Body of pancreas (tissue), 4 donors: ENCODE measurements at places on chromosomes 5 and 9.
A peak's percentile ranks its signal among the peaks of the same experiment; 100 is the strongest.

DNA sequence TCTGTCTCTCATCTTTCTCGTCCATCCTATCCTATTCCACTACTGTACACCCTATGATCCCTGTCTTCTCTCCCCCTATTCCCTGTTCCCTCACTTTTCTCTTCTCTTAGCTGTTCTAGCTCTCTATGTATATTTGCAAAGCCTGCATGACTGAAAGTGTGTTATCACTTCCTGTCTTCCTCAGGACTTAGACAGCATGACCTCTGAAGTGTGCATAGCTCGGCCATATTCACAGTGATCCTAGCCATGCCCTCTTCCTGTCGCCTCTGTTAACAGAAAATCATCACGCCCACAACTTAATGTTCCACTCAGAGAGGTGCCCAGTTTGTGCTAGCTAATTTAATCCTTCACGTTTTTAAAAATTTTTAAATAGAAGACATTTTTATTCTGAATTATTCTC, 35.8 kb upstream of the CDH6 start:
- no peak overlapping the region for H3K4me3 ChIP-seq
- no peak for DNase-seq
- H3K4me1 ChIP-seq, result no peaks in the 10 kb centered on the region

- peaks cover 65% of the 10 kb centered on the region for H3K4me1 ChIP-seq
- H3K27me3 ChIP-seq, result no peaks in the 10 kb centered on the region
- H3K27ac ChIP-seq, result peak overlapping the region; percentile 16
Observed at GRCh38 chr9:113568571-113569321, 105.2 kb downstream of the RGS3 start.

DNA sequence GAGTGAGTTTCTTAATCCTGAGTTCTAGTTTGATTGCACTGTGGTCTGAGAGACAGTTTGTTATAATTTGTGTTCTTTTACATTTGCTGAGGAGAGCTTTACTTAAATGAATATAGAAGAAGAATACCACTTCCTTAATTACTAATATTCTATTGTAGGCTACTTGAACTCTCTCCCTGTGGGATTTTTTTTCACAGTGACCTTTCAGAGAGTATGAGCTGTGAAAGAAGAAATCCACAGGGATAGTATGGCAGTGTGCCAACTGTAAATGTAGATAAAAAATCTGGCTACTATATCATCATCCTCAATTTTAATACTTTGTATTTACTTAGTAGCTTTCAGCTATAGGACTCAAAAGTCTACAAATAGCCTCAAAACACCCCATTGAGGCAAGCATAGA, 67.3 kb downstream of the COMMD10 start:
- H3K36me3 ChIP-seq, result no peaks in the 10 kb centered on the region
- no peaks in the 10 kb centered on the region for H3K27me3 ChIP-seq
- no peak overlapping the region for H3K27ac ChIP-seq

GRCh38 chr5:73441378-73441777, 7.2 kb downstream of the FOXD1 start:
- peaks cover 17% of the 10 kb centered on the region for H3K4me1 ChIP-seq
- H3K27ac ChIP-seq, result no peak overlapping the region
- no peaks in the 10 kb centered on the region for H3K36me3 ChIP-seq
- H3K4me3 ChIP-seq, result no peak overlapping the region

- no peaks in the 10 kb centered on the region for H3K27me3 ChIP-seq
- no peaks in the 10 kb centered on the region for H3K36me3 ChIP-seq
- no peaks in the 10 kb centered on the region for H3K4me1 ChIP-seq
- no peak overlapping the region for H3K27ac ChIP-seq
Observed at GRCh38 chr5:140725799-140726471, 25.7 kb downstream of the ZMAT2 start.

DNA sequence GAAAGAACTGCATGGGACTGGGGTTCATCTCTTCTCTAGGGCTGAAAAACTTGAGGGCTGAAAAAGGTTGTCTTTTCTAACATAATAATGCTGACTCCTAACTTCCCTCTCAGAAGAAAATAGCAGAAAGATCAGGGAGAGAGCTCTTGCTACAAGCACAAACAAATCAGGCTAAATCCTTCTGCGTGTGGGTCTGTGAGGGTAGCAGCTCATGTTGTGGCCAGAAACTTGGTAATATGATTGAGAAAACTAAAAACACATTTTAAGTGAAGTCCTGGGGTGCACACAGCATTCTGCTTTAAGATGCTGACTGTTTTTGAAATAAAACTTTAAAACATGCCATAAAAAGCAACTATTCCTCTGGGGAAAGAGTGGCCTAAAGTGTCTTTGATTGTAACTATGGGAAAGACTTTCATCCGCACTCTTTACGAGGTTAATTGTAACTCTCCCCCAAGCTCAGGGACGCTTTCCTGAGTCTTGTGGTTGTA, 56.7 kb downstream of the SAXO1 start:
- H3K27ac ChIP-seq, result no peak overlapping the region
- no peak for DNase-seq
- peaks cover 5% of the 10 kb centered on the region for H3K4me1 ChIP-seq
- no peaks in the 10 kb centered on the region for H3K36me3 ChIP-seq

DNA sequence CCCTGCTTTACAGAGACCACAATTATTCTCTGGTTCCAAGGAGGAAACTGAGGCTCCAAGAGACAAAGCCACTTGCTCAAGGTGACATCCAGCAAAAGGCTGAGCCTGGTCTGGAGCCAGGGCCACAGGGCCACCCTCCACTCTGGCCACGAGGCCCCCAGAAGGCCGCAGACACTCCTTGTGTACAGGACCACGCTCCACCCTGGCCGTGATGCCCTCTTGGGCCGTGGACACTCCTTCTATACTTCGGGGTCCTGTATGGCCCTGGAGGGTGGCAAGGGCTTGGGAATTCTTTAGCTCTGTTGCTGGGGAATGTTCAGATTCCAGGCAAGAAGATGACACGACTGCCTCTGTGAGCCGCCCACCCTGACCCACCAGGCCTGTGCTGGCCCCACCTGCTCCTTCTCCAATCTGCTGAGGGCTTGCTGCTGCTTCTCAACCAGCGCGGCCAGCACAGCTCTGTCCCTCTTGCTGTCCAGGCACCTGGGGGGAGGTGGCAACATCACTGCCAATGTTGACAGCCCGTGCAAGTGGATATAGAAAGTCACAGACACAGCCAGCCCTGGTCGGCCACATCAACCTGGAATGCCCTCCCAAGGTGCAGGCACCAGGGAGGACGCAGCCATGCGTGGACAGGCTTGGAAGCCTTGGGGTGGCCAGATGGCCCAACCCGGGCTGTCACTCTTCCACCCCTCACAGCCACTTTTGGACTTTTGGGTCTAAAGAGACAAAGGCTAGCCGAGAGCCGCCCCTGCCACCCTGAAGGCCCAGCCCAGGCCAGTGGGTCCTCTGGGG, 20.1 kb upstream of the QSOX2 start:
- H3K27ac ChIP-seq, result no peak overlapping the region
- no peaks in the 10 kb centered on the region for H3K27me3 ChIP-seq
- peaks cover 13% of the 10 kb centered on the region for H3K4me1 ChIP-seq
- DNase-seq, result no peak

GRCh38 chr5:65198456-65199120, 283.1 kb downstream of the ADAMTS6 start:
- no peaks in the 10 kb centered on the region for H3K36me3 ChIP-seq
- DNase-seq, result no peak
- H3K27me3 ChIP-seq, result no peaks in the 10 kb centered on the region
- H3K4me3 ChIP-seq, result no peak overlapping the region

DNA sequence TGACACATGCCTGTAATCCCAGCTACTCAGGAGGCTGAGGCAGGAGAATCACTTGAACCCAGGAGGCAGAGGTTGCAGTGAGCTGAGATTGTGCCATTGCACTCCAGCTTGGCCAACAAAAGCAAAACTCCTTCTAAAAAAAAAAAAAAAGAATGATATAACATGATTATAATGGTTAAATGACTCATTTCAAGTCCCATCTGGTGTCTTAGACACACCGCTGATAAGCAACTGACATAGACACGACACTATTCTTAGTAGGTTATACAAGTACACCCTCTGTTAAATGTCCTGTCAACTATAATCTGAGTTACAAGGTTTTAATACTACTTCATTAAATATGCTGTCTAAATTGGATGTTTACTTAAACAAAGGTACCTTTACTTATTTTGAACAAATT, 405.3 kb upstream of the CLINT1 start:
- H3K4me3 ChIP-seq, result no peak overlapping the region
- H3K36me3 ChIP-seq, result no peaks in the 10 kb centered on the region
- H3K27me3 ChIP-seq, result no peaks in the 10 kb centered on the region

DNA sequence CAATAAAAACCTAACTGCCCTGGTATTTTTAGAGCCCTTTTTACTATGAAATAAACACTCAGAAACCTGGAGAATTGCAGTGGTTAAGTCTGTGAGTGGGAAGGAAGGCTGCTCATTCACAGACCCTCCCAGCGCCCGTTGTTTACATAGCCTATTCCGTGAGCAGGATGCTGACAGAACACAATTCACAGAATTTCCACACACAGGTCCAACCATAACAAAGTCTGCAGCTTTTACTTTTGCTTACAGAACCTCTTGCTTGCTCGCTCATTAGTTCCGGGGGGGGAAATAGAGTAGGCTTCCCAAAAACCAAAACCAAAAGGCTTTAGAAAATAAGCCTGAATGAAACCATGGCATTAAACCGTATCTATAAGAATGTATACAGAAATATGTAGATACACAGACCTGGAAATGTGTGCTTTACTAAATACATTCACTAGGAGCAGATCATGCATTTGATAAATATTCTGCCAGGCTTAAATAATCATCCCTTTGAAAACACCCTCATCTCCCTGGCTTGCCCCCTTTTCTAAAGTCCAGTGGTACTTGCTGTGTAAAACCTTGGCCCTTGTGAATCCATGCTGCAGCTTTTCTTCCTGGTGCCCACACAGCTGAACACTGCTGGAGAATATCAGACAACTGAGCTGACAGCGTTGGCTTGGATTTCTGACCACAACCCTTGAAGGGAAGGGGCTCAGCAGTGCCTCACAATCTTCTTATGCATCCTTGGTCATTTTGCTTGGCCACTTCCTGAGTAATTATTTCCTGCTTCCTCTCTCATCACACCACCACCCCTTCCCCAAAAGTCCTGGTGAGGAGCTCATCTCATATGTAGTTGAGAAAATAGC, 128.0 kb downstream of the FANCC start:
- no peak for DNase-seq
- no peaks in the 10 kb centered on the region for H3K4me1 ChIP-seq
- H3K4me3 ChIP-seq, result no peak overlapping the region
- no peaks in the 10 kb centered on the region for H3K36me3 ChIP-seq

DNA sequence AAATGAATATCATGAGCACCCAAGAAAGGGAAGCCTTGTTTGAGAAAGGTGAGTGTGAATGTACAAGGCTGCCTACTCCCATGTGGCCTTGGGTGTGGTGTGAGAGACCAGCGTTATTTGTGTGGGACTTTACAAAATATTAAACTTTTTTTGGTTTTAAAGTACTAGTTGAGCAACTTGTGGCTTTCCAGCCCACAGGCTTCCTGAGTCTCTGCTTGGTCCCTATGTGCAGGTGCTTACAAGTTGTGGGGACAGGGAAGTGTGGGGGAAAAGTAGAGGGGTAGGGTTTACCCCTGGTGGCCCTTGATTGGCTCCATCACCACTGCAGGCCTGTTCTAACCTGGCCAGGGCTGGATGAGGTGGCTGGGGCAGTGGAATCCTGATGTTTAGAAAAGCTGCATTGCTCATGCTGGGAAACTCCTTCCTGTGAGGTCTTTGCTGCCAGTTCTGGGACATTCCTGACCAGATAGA, 19.7 kb downstream of the PTTG1 start:
- no peak overlapping the region for H3K27ac ChIP-seq
- H3K4me3 ChIP-seq, result no peak overlapping the region
- H3K27me3 ChIP-seq, result no peaks in the 10 kb centered on the region
- no peaks in the 10 kb centered on the region for H3K36me3 ChIP-seq

DNA sequence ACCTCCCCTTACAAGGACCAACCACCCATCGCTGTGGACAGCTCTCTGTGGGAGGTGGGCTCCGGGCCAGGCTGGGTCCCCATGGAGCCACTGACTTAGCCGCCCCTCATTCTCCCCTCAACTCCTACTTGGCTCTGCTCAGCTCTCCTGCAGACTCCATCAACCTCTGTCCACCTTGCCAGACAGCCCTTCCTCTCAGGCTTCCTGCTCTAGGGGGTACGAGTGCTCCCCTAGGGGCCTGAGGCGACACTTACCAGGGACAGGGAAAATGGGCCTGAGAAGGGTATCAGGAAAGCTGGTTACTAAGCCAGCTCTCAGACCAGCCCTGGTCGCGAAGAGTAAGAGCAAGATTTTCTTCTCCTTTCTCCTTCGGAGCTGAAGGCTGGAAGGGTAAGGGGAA, 43.9 kb downstream of the SHB start:
- H3K27ac ChIP-seq, result peak overlapping the region; percentile 70
- H3K4me1 ChIP-seq, result peaks cover 72% of the 10 kb centered on the region
- DNase-seq, result no peak
- H3K27me3 ChIP-seq, result no peaks in the 10 kb centered on the region

- no peak overlapping the region for H3K4me3 ChIP-seq
- DNase-seq, result peak; percentile 35
- peak overlapping the region; percentile 58 for H3K27ac ChIP-seq
- no peaks in the 10 kb centered on the region for H3K27me3 ChIP-seq
- peaks cover 46% of the 10 kb centered on the region for H3K4me1 ChIP-seq
Observed at GRCh38 chr9:124834591-124834990, 18.7 kb upstream of the WDR38 start.

DNA sequence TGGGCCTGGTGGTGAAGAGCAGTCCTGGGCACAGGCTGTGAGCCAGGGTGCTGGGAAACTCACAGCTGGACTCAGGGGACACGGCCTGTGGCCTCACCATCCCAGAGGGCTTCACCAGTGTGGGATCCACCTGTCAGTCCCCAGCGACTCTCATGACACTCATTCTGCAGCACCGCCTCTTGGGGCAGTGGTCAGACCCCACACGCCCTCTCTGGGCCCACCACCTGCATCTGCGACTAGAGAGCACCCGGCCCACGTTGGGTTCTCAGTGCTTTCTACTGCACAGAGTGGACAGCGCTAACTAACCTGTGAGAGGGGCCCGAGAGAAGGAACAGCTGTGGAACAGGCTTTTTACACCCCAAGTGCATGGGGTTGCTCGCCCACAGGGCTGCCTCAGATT, 45.8 kb upstream of the GARNL3 start:
- H3K4me1 ChIP-seq, result peaks cover 1% of the 10 kb centered on the region
- H3K4me3 ChIP-seq, result no peak overlapping the region
- no peaks in the 10 kb centered on the region for H3K27me3 ChIP-seq
- no peak for DNase-seq
- no peak overlapping the region for H3K27ac ChIP-seq

DNA sequence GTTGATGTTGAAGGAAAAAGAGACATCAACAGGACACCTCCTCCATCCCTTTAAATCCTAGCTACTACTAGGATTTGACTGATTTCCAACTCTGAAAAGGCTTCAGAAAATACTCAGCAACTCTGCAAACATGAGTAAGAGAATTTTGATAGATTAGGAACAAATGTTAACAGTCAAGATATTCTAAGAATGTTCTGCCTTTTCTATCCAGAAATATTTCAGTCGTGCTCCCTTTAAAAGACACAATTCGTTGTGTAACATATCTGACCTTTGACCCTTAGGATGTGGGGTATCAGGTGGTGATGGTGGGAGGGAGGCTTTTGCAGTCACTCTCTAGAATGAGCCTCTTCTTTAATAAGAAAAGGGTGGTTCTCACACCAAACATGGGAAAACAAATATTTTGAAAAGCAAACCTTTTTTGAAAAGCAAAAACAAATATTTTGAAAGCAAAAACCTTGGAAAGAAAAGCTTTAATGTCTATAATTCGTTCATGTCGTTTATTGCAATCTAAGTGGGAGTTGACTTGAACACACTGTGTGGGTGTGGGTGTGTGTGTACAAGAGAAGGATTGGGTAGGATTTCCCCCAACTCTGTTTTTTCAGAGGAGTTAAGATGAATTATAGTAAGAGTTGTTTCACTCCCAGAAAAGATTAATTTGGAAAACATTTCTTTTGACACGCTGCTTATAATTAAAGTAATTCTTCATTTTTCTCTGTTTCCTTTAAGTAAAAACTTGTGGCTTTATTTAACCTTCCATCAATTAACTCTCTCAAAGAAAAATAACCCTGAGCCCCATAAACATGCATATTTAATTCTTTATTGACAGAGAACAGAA, 152.8 kb downstream of the TMEM167A start:
- DNase-seq, result no peak
- no peaks in the 10 kb centered on the region for H3K36me3 ChIP-seq
- no peak overlapping the region for H3K27ac ChIP-seq
- no peaks in the 10 kb centered on the region for H3K4me1 ChIP-seq
